ENCODE measurements at places on chromosomes 5 and 9.

DNA sequence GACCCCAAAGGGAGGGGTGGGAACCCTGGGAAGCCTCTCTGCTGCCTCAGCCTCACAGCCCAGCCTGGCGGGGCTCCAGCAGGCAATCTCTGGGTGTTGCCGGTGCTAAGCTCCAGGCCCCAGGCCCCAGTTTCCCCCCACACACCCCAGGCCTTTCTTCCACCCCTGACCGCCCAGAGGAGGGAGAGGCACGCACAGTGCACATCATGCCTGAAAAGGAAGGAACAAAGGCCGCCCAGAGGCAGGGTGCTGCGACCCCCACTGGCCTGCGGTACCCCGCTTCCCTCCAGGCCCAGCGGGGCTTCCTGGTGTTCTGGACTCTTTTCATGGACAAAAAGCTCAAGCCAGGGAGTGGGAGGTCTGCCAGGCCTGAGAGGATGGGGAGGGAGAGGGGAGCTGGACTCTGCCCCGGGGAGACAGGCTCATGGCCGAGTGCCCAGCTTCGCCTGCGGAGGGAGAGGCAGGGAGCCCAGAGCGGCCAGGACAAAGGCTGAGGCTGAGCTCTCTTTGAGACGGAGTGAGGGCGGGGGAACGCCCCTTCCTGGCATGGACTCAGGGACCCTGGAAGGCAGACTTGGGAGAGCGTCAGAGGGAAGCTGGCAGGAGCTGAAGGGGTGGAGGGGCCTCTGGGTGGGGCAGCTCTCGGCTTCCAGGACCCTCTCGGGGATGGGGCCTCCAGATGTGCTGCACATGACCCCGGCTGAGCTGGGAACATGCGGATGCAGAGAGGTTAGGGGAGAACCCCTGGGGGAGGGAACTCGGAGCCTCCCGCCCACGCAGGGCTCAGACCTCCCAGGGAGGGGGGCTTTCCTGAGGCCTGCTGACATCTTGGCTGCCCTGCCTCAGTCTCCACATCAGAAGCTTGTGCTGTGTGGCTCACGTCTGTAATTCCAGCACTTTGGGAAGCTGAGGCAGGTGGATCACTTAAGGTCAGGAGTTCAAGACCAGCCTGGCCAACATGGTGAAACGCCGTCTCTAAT lies 1.8 kb upstream of the ENTPD2 start:
- DNase-seq, result no peak

DNA sequence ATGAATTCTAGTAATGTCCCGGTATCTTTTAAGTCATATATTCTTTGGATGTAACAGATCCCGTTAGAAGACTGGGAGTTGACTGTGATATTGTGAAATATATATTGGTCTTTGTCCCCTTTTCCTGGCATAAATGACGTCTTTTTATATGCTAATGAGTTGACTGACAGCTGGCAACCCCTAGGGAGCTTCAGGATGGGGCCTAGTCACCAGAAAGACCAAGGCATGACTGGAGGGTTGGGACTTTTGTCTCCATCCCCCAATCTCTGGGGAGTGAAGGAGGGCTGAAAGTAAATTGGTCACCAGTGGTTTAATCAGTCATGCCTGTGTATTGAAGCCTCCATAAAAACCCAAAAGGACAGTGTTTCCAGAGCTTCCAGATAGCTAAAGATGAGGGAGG lies 241.6 kb downstream of the PJA2 start:
- DNase-seq, result no peak

- DNase-seq, result no peak
Measured at GRCh38 chr5:152688561-152689249, 283.6 kb upstream of the NMUR2 start.

GRCh38 chr5:40630126-40630525 lies 49.6 kb upstream of the PTGER4 start:
- DNase-seq, result no peak

DNA sequence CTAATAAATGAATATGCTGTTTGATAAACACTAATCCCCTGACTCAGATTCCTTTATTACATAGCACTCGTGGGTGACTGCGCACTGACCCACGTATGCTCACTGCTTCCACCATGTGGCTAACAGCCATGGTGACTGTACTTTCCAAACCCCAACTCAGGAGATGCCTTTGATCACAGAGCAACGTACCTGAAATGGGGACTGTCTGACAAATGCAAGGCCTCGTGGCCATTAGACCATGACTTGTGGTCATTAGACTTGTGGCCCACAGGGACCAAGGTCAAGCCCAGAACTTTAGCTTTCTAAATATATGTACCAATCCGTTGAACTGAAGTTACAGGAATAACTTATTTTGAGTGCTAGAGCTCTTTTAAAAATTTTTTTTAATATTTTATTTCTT lies 46.6 kb downstream of the CYFIP2 start:
- peak; percentile 25 for DNase-seq

GRCh38 chr9:21056931-21057330 lies 20.8 kb downstream of the IFNB1 start:
- no peak for DNase-seq

- DNase-seq, result no peak
Measured at GRCh38 chr9:134545543-134546245, 95.9 kb upstream of the COL5A1 start.

GRCh38 chr9:6827439-6828145 lies 69.8 kb downstream of the KDM4C start:
- no peak for DNase-seq

GRCh38 chr9:15253197-15253596 lies 53.8 kb downstream of the TTC39B start:
- no peak for DNase-seq

GRCh38 chr5:41641621-41642020 lies 131.2 kb upstream of the PLCXD3 start:
- no peak for DNase-seq

- DNase-seq, result no peak
Measured at GRCh38 chr5:31413030-31413812, 118.7 kb downstream of the DROSHA start.

DNA sequence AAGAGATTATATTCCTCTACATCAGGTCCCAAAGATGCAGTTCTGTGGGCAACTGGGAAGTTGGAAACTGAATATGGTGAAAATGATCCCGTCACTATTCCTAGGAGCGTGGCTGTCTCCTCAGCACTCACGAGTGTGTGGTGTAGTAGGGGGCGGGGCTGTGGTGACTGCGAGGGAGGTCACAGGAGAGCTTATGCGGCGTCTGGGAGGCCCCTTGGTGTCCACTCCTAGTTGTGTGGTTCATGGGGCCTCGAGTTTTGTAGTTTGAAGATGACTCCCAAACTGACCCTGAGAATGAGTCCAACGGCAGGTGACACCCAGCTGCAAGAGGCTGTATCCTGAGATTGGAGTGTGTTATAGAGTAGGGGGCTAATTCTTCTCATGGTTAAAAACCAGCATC lies 68.2 kb downstream of the MVB12B start:
- no peak for DNase-seq

DNA sequence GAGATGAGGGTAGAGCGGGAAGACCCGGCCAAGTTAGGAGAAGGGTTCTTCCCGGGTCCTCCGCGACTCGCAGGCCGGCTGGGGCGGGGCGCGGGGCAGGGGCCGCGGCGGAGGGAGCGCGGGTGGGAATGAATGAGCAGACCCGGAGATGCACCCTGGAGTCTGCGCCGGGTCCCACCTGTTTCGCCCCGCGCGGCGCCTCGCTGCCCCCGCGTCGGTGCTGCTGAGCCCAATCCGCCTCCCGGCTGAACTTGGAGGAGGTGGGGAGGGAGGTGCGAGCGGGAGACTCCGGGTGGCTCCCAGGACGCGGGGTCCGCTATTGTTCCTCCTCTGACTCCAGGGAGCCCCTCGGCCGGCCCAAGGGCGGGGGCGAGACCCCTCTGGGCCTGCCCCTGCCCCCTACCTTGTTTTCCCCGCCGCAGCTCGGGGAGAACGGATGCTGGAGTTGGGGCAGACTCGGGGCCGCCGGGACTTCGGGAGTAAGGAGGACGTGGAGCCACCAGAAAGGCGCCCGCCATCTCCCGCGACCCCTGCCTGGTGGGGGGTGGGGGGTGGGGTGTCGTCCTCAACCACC lies 659 bp downstream of the RAI14 start:
- DNase-seq, result no peak

- no peak for DNase-seq
Measured at GRCh38 chr5:149796030-149796429, 65.9 kb downstream of the PPARGC1B start.

DNA sequence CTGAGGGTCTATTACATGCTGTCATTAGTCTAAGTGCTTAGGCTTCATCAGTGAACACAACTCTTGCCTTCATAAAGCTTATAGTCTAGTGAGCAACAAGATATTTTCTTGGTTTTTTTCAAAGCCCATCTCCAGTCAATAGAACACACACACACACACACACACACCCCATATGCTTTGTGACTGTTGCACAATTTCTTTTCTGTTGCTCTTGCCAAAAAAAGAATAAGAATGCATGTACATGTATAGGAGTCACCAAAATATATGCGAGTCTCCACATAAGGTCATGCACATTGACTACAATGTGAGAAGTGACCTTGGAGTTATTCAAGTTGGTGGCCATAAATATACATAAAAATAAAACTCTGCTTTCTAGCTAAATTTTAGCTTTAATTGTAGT lies 351.5 kb upstream of the TLE4 start:
- no peak for DNase-seq

- no peak for DNase-seq
Measured at GRCh38 chr5:89281211-89281610, 398.2 kb upstream of the MEF2C start.

DNA sequence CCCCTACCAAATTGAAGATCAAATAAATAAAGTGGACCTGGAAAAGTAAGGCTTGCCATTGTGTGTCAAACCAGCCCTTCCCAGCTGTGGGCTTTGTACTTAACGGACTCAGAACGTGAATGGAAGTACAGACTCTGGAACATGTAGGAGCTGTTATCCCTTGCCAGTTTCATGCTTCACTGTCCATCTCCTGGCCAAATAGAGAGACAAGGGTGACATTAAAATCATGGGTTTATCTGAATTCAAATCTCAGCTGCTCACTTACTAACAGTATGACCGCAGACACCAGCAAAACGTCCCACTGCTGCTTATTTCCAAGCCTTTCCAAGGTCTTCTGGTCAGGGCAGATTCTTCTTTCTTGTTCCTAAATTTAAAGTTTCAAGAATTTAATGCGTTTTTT lies 52.2 kb downstream of the EXOSC2 start:
- DNase-seq, result no peak

DNA sequence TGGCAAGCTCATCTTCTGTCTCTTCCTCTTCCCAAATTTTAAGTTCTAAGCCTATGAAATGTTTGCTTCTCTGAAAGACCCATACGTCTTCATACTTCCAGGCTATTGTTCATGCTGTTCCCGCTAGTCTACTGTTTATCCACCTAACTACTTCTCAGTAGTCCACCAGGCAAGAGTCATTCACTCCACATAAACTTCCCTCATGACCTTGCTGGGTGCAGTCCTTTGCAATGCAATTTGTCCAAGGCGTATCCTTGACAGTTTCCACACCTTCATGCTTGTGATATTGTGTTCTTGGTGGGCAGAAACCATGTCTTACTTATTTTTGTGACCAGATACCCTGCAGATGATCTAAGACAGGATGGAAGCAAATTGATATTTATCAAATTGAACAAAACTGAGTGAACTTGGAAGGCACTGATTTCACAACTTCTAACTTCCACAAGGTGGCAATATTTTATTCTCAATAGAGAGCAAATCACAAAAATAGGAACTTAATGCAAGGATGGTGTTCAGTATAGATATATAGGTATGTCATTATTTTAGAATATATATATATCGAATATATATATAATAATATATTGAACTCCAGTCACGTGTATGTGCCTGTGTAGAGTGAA lies 30.3 kb downstream of the TYRP1 start:
- no peak for DNase-seq

DNA sequence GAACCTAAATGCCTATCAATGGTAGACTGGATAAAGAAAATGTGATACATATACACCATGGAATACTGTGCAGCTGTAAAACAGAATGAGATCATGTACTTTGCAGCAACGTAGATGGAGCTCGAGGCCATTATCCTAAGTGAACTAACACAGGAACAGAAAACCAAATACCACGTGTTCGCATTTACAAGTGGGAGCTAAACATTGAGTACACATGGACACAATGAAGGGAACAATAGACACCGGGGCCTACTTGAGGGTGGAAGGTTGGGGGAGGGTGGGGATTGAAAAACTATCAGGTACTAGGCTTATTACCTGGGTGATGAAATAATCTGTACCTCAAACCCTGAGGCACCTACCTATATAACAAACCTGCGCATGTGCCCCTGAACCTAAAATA lies 22.4 kb upstream of the DEPDC1B start:
- DNase-seq, result no peak

DNA sequence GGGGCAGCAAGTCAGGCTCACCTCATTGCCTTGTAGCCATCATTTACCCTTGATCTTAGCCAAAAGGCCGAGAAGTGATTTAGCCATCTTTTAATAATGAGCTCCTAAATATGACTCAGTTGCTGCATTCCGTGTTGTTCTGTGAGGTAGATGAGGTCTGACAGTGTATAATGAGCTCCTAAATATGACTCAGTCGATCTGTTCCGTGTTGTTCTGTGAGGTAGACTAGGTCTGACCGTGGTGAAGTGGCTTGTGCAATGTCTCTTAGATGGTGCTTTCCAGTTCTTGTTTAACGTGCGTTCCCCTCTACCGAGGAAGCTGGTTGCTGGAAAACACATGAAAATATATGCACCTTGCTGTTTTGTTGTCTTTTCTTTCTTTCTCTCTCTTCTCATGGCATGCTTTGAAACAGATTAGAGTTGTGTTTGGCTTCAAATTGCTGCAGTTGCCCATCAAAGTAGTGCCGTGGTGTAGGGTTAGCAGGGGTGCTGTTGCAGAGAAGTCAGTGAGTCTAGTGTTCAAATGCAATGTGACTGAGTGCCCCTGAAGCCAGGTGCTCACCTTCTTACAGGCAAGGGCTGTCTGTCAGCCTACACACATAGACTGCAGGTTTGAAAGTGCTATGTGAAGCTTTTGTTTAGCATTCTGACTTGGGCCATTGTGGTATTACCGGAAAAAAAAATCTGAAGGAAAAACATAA lies 118.6 kb downstream of the KDM4C start:
- DNase-seq, result no peak

GRCh38 chr5:133225671-133226152 lies 173.9 kb downstream of the HSPA4 start:
- no peak for DNase-seq

- DNase-seq, result no peak
Measured at GRCh38 chr9:136750526-136750925, 2.2 kb upstream of the LCN6 start.

DNA sequence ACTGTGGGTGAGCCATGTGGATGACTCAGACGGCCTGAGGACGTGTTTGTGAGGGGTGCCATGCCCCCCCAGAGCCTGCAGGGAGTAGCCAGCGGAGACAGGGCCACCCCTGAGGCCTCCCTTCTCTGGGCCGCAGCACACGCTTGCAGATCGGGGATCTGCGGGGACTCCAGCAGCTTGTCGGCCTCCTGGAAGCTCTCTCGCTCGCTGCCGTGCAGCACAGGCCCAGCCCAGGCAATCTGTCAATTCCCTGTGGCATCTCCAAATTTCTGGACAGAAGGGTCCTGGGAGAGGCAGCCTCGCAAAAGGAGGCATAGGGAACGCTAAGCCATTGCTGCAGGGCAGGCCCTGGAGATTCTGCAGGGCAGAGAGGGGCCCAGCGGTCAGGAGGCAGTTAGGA lies 21.2 kb downstream of the FLT4 start:
- DNase-seq, result no peak

- DNase-seq, result no peak
Measured at GRCh38 chr5:64147849-64148441, 17.7 kb upstream of the RNF180 start.

- no peak for DNase-seq
Measured at GRCh38 chr5:3913279-3913678, 317.6 kb downstream of the IRX1 start.

All from stimulated activated CD8-positive, alpha-beta memory T cell treated with anti-CD3 and anti-CD28 coated beads, Interleukin-4, amount 100 ng/mL, for 4 hours (primary cell).